ENCODE measurements at places on chromosomes 13 and 19.

GRCh38 chr19:8221161-8221560 lies 12.0 kb downstream of the CERS4 start:
- DNase-seq = no peak

DNA sequence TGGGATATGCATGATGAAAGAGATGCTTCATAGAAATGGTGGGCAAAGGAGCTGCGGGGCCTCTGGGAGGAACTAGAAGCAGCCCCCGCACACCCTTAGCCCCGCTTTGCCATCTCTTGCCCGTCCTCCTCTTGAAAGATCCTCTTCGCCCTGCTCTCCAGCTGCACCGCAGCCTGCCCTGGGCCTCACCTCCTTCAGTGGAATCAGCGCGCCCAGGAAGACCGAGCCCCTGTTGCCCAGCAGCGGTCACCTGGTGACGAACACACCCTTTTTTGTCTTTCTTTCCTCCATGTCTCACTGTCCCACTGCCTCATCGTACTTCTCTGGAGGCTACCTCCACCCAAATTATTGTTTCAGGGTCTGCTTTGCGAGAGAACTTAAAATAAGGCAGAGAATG lies 807.6 kb downstream of the UQCRFS1 start:
- no peak for DNase-seq

- DNase-seq = peak; percentile 61
These were observed 485.3 kb downstream of the SLITRK6 start for GRCh38 chr13:85313761-85314503.

GRCh38 chr13:27449081-27449603 lies 1.2 kb downstream of the MTIF3 start:
- DNase-seq = peak; percentile 5

DNA sequence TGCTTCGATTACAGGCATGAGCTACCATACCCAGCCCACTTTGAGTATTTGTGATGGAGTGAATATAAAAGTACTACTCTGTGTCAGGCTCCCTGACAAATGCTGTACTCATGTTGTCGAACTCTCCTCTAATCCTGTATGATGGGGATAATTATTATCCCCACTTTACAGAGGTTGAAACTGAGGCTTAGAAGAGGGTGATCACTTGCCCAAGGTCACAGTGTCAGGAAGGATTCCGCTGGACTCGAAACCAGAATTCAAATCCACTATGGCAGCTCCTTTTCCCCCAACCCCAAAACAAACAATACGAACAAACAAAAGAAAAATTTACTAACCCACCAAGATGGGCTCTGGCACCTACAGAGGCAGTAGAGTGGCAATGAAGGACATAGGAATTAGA lies 1.7 kb upstream of the PPP5C start:
- DNase-seq = no peak

DNA sequence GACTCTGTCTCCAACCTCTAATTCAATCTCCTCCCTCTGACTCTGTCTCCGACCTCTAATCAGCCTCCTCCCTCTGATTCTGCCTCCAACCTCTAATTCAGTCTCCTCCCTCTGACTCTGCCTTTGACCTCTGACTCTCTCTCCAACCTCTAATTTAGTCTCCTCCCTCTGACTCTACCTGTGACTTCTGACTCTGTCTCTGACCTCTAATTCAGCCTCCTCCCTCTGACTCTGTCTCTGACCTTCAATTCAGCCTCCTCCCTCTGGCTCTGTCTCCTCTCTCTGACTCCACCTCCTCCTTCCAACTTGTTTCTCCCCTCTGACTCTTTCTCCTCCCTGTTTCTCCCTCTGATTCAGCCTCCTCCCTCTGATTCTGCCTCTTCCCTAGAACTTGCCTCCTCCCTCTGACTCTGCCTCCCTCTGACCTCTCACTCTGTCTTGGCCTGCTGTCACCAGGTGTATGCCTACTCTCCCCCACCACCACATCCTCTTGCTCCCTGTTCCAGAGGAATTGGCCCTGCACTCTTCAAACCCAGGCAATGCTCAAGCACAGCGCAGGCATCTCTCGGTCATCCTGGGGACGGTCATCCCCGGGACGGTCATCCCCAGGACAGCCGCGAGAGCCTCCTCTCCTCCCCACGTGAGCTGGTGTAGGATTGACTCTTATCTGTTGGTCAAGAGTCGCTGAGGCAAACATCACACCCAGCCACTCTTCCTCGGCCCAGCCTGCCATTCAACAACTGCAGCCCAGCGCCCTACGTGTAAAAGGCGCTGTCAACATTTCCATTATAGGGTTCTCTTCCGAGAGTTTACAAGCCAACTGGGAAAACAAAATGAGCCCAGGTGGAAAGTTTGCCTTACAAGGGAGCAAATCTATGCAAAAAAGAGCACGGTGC lies 60.2 kb downstream of the ZIC5 start:
- DNase-seq = no peak

GRCh38 chr13:60794751-60795150 lies 397.7 kb downstream of the TDRD3 start:
- DNase-seq = no peak

- DNase-seq = peak; percentile 26
These were observed 3.7 kb upstream of the CSNK1A1L start for GRCh38 chr13:37109051-37109678.

DNA sequence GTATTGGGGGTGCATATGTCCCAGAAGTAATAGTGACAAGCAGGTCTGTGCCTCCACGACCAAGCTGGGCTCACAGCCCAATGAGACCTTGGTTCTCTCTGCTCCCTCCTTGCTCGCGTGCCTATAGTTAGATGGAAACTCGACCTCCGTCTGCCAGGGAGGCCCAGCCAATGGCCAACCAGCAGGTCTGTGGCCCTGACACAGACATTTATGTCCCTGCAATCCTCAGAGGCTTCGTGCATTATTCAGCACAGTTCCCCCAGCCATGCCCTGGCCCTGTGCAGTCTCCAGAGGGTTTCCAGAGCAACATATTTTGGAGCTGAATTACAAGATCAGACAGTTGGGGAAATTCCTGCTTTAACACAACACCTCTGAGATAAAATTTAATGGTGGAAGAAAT lies 105.1 kb downstream of the UQCRFS1 start:
- no peak for DNase-seq

- DNase-seq = no peak
These were observed 3.0 kb downstream of the MYCBP2 start for GRCh38 chr13:77323858-77324257.

DNA sequence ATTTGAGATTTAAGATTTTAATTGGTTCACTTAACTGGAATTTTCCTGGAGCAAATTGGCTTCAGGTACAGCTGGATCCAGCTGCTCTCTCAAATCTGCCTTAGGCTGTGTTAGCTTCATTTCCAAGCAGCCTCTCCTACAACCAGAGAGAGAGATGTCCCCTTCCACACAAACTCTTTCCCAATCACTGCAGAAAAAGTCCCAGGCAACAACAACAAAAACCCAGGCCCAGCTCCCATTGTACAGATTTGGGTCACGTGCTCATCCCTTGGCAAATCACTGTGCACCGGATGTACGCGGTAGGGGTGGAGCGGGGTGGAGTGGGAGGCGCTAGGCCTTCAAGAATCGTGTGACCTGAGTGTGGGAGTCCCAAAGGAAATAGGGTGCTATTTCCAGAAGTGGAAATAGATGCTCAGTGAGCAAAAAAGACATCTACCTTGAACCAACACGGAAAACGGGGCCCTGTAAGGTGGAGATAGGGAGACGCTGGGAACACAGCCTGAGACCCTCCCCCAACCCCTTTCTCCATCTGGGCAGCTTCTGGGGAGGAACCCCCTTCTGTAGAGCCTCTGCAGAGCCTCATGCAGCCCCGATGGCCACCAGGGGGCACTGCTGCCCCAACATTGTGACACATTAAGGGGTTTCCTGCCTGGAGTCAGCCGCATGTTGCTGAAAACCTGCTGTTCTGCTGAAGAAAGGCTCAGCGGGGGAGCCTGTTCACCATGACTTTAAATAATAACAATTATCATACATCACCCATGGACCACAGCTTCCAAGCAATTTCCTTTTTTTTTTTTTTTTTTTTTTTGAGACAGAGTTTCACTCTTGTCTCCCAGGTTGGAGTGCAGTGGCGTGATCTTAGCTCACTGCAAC lies 25.4 kb downstream of the HPN start:
- DNase-seq = peak; percentile 84

- DNase-seq = no peak
These were observed 79.4 kb downstream of the MBNL2 start for GRCh38 chr13:97301382-97302095.

DNA sequence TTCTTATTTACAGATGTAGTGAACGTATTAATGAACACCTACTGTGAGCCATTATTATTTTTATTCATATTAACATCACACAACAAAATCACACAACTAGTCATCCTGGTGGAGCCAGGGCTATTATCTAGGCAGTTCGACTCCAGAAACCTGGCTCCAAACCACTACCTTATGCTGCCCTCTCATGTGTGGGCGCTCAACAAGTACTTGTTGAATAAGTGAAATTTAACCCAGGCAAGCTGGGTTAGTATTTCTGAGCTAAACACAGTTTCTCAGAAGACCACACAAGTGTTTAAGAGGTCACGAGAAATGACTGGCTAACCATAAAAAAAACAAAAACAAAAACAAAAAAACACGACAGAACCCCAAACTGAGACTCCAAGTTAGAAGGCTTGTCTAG lies 33.6 kb downstream of the MZT1 start:
- no peak for DNase-seq

DNA sequence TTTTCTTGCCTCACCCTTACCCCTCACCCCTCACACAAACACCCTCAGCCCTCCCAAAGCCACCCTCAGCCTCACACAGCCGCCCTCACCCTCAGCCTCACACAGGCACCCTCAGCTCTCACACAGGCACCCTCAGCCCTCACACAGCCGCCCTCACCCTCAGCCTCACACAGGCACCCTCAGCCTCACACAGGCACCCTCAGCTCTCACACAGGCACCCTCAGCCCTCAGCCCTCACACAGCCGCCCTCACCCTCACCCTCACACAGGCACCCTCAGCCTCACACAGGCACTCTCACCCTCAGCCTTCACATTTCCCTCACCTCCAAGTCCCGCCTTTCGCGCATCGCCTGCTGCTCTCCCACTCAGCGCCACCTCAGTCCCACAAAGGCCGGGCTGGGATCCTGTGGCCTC lies 287 bp upstream of the ZSCAN22 start:
- no peak for DNase-seq

DNA sequence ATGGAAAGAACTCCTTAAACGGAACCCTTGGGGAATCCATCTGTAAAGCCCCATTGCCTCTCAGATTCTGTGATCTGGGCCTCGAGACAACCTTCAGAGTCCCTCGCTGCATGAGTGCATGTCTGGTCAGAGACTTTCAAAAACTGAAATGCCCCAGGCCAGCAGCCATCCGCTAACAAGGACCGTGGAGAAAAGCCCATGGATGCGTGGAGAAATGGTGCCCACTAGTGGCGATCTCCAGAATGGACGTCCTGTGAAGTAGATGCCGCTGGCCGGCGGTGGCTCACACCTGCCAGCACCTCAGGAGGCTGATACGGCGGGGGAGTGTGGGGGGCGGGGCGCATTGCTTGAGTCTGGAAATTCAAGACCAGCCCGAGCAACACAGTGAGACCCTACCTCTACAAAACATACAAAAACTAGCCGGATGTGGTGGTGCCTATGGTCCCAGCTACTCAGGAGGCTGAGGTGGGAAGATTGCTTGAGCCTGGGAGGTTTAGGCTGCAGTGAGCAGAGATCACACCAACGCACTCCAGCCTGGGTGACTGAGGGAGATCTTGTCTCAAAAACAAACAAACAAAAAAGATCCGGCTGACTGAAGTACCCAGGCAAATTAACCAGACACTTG lies 7.9 kb upstream of the CDC16 start:
- peak; percentile 79 for DNase-seq

GRCh38 chr13:44063881-44064280 lies 184.2 kb downstream of the LACC1 start:
- DNase-seq = no peak

DNA sequence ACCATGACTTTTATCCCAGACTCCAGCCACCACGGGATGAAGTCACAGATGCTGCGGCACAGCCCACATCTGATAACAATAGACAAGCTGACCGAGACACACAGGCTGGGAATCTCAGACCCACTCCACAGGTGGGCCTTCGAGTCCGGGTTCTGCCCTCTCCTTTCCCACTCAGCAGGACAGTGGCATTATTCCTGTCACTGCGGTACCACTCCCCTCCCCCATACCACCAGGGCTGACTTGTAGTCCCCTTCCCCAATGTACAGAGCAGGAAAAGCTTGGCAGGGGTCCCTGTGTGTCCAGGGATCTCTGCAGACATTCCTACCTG lies 179 bp upstream of the AMER2 start:
- no peak for DNase-seq

DNA sequence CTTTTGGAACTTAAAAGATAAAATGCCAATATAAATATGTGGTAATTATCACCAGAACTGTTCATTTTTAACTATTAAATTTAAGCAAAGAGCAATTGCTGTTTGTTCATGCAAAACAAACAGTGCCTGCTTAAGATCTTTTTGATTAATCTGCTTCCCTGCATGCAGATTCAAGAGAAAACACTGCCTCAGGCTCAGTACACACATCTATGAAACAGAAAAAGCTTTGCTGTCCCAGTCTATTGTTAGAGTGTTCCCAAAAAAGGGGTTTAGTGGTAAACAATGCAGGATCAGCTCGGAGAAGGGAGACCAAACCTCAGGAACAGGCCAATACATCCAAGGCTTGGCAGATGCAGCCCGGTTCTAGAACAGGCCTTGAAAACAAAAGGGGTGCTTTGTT lies 49.3 kb upstream of the TDRD3 start:
- no peak for DNase-seq

DNA sequence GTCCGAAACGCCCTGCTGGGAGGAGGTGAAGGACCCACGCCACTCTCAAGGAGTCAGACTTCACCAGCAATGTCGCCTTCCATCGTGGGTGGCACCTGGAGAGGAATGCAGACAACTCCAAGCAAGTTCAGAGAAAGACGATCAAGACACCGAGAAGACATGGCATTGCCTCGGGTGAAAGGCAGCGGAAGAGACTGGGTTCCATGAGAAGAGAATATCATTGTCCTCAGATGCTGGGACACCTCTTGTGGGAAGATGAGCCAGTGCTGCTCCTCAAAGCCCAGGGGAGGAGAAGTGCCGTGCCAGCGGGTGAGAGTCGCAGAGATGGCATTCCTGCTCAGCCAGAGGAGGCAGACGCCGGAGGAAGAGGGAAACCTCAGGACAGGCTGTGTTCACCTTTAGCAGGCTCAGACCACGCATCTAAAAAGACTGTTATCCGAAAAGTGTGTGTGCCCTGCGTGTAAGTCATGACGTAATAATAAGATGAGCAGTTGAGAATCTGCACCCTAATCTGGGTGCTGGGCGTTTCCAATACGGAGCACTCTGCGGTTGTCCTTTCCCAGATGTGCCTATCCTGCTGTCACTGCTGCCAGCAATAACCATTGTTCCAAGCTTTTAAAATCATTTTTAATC lies 144.6 kb upstream of the SPACA7 start:
- DNase-seq = no peak

GRCh38 chr19:497491-497868 lies 1.2 kb downstream of the MADCAM1 start:
- DNase-seq = no peak

DNA sequence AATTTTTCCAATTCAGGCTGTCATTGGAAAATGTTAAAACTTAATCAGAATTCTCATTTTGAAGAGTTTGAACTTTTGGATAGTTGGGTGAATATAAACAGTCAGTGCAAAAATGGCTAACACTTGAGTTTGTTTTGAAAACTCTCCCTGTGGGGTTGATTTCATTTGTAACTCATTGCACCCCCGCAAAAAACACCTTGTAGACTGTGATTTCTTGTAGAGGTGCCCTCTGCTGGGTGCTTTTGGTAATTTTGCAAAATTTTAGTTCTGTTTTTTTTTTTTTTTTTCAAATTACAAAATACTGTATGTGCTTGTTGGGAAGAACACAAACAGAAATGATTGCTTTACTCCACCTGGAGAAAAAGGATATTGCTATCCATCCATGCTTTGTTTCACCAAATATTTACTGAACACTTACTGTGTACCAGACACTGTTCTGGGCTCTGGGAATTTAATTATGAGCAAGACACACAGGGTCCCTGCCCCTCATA lies 28.2 kb upstream of the GPI start:
- DNase-seq = peak; percentile 27
